ENCODE measurements at places on chromosomes 5 and 9.

DNA sequence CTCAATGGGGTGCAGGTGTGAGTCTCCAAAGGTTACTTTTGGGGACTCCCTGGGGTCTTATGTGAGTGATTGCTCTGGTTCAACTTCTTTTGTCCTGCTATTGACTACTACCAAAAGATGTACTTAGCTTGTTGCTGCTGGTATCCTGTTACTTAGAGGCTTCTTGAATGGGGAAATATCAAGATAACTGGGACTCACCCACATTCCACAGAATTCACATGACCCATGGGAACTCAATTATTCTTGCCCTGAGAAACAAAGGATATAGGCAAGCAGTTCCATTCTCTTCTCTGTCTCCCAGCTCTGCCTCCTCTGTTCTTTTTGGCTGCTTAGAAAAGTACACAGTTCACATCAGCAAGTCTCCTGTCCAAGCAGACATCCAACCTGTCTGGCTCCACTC is 105.9 kb downstream of the UNC13B start:
- no peak for DNase-seq

GRCh38 chr5:133732536-133732935 is 120.2 kb upstream of the FSTL4 start:
- no peak for DNase-seq

DNA sequence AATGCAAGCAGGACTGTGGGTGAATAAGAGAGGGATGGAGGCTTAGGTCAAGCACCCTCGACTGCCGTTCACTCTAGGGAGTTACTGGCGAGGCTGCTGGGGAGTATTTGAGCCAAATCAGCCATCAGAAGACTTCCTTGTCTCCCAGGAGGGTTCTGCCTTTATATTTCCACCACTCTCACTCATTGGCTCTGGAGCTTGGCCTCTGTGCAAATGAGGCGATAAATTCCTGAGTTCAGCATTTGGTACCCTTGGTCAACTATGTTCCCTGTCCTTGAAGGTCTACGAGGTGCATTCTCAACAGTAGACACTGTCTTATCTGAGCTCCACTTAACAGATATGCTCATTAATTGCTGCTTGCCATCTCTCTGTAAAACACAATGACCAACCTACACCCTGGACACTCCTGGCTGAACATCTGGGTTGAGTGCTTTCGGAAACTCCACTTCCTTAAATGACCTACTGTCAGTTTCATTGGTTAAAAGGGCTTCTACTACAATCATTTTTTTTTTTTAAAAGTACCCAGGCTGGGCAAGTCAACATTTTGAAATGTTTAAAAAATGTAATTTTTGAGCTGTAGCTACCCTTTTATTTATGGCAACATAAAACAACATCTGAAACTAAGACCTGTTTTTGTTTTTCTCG is 153.2 kb downstream of the NTRK2 start:
- no peak for DNase-seq

GRCh38 chr5:157540707-157541446 is 34.7 kb downstream of the ADAM19 start:
- DNase-seq: no peak

DNA sequence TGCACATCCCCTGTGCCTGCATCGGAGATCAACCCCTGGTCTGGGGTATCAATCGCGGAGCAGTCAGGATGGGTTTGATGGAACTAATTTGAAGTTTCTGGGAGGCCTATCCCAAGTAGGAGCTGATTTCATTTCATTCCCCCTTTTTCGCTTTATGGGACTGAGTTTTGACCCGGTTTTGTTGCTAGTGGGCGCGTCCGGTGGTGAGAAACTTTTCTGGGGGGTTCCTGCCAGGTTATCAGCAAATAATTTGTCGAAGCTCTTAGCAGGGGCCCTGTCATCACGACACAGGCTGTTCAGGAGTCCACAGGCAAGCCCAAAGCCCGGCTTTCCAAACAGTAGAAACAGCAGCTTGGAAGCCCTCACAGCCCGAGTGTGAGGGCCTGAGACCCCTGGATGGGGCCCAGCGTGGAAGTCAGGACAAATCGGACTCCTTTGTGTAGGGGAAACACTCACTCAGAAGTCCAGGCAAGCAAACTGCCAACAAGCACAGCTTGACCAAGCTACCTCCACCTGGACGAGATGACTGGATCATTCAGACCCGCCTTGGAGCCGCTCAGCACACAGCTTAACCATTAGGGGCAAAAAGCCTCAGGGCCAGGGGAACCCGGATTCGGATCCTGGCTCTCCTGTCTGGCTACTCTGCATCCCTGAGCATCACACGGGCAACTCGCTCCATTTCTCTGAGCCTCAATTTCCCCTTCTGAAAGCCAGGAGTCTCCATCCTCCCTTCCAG is 64.4 kb upstream of the BARHL1 start:
- no peak for DNase-seq

DNA sequence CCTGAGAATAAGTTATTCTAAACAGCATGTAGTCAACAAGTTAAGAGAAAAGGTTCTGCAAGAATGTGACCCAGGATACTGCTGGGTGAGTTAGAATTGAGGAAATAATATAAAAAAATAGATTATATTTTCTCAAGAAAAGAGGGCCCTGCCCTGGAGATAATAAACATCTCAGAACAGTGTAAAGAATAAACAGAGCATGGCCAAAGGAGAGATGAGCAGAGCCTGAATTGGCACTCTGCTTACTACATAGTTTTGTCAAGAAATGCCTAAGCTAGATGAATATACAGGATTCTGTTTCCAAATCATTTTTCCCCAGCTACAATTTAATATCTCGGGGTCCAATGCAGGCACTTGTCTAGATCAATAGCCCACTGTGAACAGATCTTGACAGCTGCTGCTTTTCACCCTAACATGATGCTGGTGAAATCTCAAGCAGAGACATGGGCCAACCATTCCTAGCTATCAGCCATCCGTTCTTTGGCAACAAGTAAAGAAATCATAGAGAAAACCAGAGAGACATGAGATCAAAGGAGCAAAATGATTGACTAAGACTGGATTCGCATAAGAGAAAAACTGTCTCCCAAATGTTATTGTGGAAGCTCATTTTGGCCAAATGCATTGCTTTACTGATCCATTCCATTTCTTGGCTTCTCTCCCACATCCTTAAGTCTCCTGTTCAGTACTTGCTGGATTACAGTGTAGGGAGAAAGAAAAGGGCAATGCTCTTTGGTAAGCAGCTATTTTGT is 173.2 kb downstream of the PRELID2 start:
- peak; percentile 76 for DNase-seq

- peak; percentile 14 for DNase-seq
These were observed 23.4 kb downstream of the CPLX2 start for GRCh38 chr5:175894793-175895192.

DNA sequence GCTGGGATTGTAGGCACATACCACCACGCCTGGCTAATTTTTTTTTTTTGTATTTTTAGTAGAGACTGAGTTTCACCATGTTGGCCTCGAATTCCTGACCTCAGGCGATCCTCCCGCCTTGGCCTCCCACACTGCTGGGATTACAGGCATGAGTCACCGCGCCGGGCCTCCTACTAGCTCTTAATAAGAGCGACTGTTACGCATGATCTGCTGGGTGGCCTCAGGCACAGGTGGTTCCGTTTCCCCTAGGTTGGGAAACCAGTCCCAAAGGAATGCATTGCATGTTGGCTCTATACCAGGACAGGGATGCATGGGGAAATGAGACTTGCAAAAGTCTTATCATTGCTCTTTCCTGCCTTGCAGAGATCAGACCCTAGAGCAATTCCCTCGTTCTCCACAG is 184.7 kb upstream of the PPP1R26 start:
- no peak for DNase-seq

GRCh38 chr9:89872913-89873707 is 268.3 kb downstream of the GADD45G start:
- DNase-seq: no peak

GRCh38 chr9:103245369-103245768 is 250.2 kb downstream of the CYLC2 start:
- no peak for DNase-seq
